ENCODE measurements at places on chromosomes 5 and 9.

- DNase-seq, result no peak
These were observed 35.0 kb downstream of the ADAMTS6 start for GRCh38 chr5:65446682-65447081.

GRCh38 chr9:116951588-116952435, 264.7 kb downstream of the TRIM32 start:
- DNase-seq, result no peak

DNA sequence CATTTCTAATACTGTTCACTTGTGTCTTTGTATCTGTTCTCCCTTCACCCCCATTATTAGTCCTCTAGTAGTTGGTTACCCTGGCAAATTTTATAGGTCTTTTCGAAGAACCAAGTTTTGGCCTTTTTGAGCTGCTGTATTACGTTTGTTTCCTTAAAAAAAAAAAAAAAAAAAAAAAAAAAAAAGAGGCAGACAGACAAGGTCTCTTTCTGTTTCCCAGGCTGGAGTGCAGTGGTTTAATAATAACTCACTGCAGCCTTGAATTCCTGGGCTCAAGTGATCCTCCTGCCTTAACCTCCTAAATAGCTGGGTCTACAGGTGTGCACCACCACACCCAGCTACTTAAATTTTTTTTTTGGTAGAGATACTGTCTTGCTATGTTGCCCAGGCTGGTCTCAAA, 20.9 kb downstream of the DDX4 start:
- DNase-seq, result no peak

- DNase-seq, result no peak
These were observed 101.5 kb downstream of the DENND1A start for GRCh38 chr9:123828449-123828848.

- no peak for DNase-seq
These were observed 293.5 kb downstream of the ASTN2 start for GRCh38 chr9:117121316-117121715.
